ENCODE measurements at places on chromosomes 2 and 18. TPM values are rescaled to one million over a fixed set of nuclear protein-coding genes. Genes with fewer than 3 reads are reported as not detected.

GCG gene
- total RNA-seq: not detected

DNA sequence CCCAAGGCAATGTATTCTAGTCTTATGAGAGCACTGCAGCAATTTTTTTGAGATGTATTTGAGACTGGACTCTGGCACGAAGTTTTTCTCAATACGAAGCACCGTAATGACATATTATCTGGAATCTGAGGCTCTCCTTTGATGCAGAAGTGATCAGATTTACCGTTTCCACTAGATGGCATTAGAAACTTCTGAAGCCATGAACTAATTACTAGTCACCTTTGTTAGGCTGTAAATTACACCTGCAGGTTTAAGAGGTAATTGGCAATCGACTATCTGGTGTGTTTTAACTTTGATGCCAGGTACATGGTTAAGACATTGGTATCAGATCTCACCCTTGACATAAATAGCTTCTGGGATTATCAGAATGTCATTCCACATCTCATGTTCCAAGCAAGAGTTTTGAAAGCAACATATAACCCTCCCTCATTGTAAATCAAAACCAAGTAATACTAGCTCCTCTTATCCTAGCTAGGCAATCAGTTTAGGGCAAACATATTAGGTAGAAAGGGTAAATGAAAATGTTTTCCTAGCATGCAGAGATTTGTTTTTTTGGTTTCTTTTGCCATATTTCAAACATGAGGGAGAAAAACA, 254.6 kb upstream of the SPRED2 start:
- DNase-seq: peak; percentile 39

GRCh38 chr2:56192664-56193305, 9.0 kb downstream of the CCDC85A start:
- DNase-seq: no peak

DNA sequence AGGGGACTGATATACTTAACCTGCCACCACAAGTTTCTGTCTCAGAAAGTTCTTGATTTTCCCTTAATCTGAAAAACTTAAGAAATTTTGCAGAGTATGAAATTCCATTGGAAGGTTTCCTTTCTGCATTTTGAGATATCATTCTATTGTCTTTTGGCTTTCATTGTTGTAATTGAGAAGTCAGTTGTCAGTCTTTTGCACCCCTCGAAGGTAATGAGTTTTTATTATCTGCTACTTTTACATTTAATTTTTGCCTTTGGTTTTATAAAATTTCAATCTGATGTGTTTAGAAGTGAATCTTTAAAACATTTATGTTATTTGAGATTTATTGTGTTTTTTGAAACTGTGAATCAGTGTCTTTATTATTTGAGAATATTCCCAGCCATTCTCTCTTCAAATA, 4.8 kb upstream of the IL36A start:
- DNase-seq: no peak

- DNase-seq: no peak
Measured at GRCh38 chr2:160427629-160428404, 65.8 kb downstream of the RBMS1 start.

- no peak for DNase-seq
Measured at GRCh38 chr2:235371018-235371417, 122.8 kb upstream of the AGAP1 start.

IL1F10 gene
- not detected for total RNA-seq

GRCh38 chr2:170255971-170256370, 78.0 kb downstream of the MYO3B start:
- peak; percentile 53 for DNase-seq

NAT8 gene
- total RNA-seq: not detected

BBS5 gene
- 1.3 TPM for total RNA-seq

GRCh38 chr2:134842930-134843490, 4.6 kb downstream of the ACMSD start:
- DNase-seq: peak; percentile 61

VWC2L gene
- total RNA-seq: not detected

D2HGDH gene
- total RNA-seq: 12.7 TPM

- no peak for DNase-seq
Measured at GRCh38 chr2:135782231-135782630, 40.6 kb downstream of the UBXN4 start.
